NCI-H1048 (cell line): ENCODE measurements at places on chromosomes 11 and 22.

DNA sequence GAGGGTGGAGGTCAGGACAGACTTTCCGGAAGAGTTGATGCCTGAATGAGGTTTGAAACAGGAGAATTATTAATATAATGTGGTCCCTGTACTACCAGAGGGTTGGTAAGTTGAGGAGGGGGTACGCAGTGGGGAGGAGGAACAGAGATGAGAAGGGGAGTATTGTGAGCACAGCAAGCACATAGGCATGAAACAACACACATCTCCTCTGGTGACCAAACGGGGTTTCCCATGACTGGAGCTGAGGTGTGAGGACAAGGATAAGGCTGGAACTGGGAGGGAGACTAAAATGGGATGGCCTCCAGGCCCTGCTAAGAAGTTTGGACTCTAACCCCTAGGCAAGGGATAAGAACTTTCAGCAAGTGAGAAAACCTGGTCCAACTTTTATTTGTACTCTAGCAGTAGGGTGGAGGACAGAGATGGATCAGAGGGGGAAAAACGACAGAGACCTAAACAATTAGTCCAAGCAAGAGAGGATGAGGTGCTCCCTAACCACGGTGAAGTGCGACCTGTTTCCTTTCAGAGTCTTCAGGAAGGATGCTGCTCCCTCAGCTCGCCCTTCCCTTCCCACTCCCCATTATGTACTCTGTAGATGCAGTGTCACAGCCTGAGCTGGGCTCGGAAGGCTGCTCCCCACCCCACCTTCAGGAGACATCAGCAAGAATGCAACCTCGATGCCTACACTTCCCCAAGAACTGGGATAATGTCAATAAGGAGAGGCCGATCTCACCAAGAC is 59.2 kb downstream of the BTG4 start:
- no peak for DNase-seq

DNA sequence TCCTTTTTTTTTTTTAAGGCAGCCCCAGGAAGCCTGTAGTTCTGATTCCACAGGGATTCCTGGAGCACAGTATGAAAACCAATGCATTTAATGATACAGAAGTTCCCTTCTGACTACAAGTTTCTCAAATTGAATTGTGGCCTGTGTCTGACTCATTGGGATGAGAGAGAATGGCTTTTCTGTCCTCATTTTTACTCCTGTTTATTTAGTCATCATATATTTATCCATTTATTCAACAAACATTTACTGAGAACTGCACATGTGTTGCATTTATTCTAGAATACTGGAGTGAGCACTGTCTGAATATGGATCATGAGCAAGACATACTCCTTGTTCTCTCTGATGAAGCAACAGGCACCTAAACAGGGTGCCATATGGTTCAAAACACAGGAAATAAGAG is 231.2 kb downstream of the NTM start:
- no peak for DNase-seq

DNA sequence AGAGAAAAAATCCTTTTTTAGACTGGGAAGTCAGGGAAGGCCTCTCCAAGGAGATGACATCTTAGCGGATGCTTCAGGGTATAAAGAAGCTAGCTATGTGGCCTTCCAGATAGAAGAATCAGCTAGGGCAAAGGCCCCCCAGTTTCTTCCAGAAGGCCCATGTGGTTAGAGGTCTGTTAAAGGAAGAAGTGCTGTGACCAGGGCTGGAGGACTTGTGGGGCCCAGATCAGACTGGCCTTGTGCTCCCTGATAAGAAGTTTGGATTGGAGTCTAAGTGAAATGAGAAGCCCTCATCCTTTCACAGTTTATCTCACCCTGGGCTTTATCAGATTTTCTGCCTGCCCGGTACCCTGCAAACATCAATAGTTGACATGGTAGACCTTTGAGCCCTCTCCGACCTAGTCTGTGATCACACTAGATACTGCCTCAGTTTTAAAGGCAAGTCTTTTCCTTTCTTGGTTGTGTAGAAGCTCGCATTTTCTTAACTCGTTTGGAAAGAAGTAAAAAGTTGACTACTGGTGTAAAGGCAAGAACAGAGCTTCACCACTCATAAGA is 7.8 kb downstream of the AMPD3 start:
- no peak for DNase-seq

DNA sequence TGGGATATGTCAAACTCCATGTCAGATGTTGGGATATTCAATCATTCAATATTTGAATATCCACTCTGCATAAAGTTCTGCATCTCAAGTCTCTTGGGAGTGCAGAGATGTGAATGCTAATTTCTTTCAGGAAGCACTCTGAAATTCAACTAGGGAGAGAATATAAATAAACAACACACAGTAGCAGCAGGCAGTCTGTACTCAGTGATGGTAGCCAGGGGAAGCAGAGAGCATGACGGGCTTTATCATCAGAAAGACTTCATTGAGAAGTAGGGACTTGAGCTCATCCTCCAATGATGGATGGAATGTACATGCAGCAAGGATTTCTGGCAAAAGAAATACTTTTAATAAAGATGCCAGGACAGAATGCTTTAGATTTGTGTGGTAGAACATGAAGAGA is 9.8 kb upstream of the TEAD1 start:
- no peak for DNase-seq

DNA sequence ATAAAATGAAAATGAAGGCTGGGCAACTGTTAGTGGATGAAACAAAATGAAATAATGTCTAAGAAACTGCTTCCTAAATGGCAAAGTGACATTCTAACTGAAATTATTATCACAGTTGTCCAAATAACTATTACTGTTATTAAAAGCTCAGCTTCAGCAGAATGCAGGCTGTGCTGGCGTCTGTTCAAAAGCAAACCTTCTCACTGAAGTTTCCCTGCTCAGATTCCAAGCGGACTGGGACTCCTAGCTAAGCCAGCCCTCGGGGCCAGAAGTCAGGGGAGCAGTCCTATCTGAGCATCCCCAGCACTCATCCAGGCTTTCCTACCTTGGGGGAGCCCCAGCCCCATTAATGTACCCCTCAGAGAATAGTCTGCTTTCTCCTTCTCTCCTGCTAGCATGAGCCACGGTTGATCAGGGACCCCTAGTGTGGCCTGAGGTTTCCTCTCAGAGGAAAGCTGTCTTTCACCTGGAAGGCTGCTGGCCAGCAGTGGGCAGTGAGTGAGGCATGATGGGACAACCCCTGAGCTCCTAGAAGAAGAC is 1167.3 kb downstream of the TBC1D22A start:
- no peak for DNase-seq

DNA sequence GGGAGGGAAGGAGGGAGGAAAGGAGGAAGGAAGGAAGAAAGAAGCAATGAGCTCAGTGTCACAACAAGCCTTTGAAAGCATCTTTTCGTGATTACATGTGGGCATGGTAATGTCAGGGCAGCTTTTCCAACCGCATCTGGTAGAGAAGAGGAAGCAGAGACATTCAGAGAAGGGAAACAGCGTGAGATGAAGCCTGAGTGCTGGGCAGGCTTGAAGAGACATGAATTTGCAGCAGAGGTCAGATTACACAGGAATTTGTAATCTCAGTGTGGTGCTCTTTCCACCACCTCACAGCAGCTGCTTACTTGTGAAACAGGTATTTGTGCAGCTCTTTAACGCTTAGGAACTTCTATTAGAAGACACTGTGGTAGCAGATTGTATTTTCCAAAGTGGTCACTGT is 289.5 kb upstream of the C11orf87 start:
- no peak for DNase-seq

DNA sequence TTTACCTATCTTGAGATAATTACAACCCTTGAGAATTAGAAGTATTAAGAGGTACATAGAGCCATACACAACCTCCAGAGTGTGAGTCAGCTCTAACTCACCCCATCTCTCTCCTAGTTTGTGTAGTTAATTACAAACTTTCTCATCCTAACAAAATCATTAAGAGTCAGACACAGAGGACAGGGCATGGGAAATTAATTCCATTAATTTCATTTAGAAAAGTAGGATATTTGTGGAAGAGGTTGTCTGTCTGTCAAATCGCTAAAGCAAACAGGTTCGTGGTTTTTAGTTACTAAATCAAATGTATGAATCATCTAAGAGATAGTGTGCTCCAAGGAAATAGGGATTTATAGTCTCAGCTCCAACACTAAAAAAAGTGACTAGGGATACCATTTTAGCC is 1261.4 kb upstream of the TENM4 start:
- DNase-seq, result no peak

- no peak for DNase-seq
Observed at GRCh38 chr11:1871531-1871930, 18.6 kb downstream of the LSP1 start.
